ENCODE measurements at places on chromosomes 1 and 21.

GRCh38 chr1:48677306-48678287 lies 99.1 kb downstream of the BEND5 start:
- DNase-seq: no peak

GRCh38 chr1:214019499-214019898 lies 31.7 kb downstream of the PROX1 start:
- DNase-seq: no peak

DNA sequence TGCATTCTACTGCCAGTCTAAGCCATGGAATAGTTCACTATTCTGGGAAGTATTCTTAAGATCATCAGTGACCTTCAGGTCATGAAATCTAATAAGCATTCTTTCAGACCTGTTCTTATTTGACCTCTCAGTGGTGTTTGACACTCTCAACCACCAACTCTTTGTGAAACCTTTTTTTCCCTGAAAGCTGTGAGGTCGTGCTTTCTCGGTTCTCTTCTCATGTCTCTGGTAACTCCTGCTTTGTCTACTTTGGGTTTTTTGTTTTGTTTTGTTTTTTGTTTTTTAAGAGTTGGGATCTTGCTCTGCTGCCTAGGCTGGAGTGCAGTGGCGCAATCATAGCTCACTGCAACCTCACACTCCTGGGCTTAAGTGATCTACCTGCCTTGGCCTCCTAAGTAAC lies 56.3 kb downstream of the POU2F1 start:
- no peak for DNase-seq

- DNase-seq: no peak
Observed at GRCh38 chr1:33047839-33048305, 11.2 kb upstream of the AK2 start.

DNA sequence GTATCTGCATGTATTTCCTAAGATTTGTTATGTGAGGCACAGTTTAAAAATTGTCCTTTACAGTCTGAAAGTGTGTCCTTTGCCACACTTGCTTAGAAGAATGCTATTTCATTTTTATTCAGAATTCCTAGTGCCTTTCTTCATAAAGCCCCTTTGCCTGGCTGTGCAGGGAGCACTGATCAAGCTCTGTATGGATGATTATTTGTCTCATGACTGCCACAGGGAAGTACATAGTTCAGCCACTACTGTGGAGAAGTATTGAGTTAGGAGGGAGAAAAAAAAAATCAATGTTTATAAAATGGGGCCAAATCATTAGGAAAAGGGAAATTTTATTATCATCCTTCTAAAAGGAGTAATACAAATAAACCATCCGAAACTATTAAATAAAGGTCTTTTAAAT lies 51.4 kb downstream of the LHX4 start:
- DNase-seq: no peak

- DNase-seq: no peak
Observed at GRCh38 chr1:94553323-94553730, 11.8 kb upstream of the F3 start.

DNA sequence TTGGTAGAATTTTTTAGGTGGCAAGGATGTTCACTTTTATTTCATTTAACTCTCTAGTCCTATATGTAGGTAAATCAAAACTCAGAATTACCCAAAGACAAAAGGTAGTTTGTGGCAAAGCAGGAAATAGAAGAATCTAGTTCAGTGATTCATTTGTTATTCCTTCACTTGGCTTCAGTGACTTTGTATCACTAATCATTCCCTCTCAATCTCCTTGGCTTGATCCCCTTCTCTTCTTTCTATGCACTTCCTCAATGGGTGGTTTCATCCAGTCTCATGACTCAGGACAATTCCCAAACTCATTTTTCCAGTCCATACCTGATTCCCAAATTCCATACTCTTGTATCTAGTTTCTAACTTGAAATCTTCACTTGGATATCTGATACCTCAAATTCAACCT lies 64.9 kb downstream of the PRKACB start:
- DNase-seq: no peak

DNA sequence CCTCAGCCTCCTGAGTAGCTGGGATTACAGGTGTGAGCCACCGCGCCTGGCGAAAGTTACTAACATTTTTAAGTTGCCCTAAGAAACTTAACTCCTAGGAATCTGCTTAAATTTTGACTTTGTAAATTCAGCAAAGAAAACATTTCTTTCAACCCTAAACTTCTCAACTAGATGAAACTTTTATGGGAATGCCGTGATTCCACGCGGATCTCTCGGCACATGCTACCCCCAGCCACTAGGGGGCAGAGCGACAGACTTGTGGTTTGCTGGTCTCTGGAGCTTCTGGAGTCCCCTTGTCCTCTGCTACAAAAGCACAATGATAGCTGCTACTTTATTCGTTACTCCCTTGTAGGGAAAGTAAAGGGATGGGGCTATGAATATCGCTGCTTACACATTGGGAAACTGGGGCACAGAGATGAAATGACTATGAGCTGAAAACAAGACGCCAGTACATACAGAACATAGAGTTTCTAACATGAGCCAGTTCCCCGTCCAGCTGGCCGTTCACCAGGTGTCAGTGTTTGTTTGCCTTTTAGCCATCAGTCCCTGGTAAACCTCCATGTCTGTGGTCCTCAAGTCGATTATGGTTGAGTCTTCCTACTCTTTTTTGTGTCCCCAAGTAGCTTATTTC lies 114.7 kb downstream of the PBX1 start:
- no peak for DNase-seq

GRCh38 chr1:190540366-190540765 lies 62.7 kb upstream of the BRINP3 start:
- DNase-seq: no peak

- no peak for DNase-seq
Observed at GRCh38 chr1:190172651-190173430, 304.8 kb downstream of the BRINP3 start.

DNA sequence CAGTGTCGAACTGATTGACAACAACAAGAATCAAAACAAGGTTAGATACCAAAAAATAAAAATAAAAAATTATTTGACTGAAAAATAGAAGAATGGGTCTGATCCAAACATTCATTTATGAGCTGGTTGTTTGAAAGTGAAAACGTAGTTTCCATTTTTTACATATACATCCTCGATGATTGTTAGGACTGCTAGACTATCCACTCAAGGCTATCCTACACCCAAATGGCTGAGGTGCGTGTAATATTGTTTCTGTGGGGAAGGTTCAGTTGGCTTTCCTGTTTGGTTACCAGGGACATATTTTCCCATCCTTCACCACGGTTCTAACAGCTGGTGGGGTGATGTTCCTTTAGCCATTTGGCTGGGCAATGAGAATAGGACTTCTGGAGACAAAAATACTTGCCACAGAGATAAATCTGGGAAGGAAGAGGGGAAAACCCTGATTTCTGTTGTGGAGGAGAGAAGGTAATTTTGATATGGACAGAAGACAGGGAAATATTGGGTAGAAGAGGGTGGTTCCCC lies 66.3 kb downstream of the MAP3K7CL start:
- no peak for DNase-seq

- no peak for DNase-seq
Observed at GRCh38 chr1:72586023-72586685, 303.8 kb upstream of the NEGR1 start.

GRCh38 chr1:45543581-45544417 lies 6.8 kb upstream of the AKR1A1 start:
- no peak for DNase-seq

DNA sequence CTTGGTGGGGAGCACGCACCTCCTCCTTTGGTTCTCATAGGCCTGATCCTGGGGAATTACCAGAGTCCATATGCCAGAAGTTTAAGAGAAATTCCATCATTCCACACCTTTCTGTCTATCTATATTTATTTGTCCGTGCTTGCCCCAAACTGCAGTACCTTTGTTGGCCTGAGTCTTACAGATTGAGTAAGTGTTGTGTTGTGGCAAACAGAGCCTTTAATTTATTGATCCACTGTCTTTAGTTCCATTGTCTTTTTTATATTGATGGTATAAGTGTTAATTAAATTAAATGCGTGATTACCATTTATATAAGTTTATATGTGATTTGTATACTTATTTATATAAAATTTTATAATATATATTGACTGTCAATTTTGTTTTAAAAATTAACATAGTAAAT lies 4.9 kb downstream of the SH3BGR start:
- no peak for DNase-seq

GRCh38 chr1:12477936-12478611 lies 139.9 kb downstream of the DHRS3 start:
- peak; percentile 99 for DNase-seq

DNA sequence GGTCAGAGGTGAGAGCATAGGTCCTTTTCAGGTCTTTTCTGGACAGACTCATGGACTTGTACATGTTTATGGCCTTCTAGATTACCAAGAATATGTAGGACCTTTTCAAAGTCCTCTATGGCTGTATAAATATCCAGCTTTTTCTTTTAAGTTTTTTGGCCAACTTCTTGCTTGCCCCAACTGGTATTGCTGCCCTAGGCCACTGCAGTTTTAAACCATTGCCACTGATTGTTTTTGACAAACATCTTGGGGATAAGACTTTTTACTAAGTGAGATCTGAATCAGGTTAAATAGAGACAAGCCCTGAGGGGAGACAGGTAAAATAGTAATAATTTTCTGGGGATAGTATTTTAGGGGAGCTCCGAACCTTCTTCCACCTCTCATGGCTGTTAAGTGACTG lies 14.8 kb upstream of the DDR2 start:
- DNase-seq: no peak

- no peak for DNase-seq
Observed at GRCh38 chr1:67764633-67765032, 68.6 kb downstream of the GNG12 start.

Measured in AG04450 (cell line).